ENCODE measurements at places on chromosomes 7 and 10.

DNA sequence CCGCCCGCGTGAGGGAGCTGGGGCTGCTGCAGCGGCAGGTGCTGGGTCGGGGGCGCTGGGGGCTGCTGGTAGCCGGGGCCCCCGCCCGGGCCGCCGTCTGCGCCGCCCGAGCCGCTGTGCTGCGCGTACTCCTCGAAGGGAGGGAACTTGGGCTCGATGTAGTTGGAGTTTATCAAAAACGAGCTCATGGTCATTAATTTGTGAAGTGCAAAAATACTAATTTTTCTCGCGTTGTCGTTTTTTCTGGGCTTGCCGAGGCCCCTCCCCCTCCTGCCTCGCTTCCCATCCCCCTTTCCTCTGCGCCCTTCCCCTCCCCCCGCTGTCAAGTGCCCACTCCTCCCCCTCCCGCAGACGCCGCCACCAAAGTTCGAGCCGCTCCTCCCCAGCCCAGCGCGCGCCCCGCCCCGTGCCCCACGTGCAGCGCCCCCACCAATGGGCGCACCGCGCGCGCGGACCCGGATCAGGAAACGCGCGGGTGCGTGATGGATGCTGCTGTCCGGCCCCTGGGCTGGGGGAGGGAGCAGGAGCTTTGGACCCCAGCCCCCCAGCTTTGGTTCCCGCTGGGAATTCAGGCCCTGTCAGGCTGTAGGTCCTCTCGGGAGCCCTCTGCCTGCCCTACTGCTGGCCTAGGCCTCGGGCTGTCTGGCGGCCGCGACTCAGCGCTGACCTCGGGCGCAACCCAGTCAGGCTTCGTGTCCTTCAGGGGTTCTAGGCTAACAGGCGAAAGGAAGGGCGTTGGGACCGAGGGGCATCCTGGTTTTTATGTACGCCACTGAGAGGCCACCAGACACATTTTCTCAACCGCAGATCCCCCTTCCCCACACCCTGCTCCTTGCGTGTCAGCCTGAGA lies at the start of gene HOXA4:
HOXA4 (minus strand) TSS at position 218 of the 850 bp plus-strand sequence; CDS start at position 194, 24 bp downstream.
- H3K36me3 ChIP-seq, result no peaks in the 10 kb centered on the region
- H3K4me1 ChIP-seq, result peaks cover 34% of the 10 kb centered on the region
- DNase-seq, result no peak
- H3K27me3 ChIP-seq, result no peaks in the 10 kb centered on the region
- H3K27ac ChIP-seq, result no peak within 1 kb of the TSS
- H3K4me3 ChIP-seq, result no peak within 1 kb of the TSS

DNA sequence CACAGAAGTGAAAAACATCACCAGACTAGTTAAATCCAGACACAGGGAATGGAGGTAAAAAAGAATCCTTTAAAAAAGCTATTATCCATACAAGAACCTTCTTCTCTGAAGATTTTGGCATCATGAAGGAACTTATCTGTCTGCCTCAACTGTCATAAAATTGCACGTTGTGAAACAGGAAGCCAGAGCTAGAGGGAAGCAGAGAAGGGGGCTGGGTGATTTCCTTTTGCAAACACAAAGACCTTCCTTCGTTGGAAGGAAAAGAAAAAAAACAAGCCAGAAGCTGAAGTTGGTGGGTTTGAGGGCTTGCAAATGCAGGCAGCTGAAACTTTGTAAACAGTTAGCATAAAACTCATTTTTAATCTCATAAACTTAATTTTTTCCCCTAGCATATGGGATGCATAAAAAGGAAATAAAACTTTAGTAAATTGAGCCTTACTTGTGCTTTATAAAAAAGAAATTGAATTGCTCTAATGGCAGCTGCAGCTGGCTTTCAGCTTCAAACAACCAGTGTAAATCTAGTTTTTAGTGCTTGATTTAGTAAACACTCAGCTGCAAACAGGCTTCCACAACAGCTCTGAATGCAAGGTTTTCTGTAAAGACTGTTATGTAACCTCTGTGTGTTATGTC lies 101.6 kb downstream of the OTUD1 start:
- no peaks in the 10 kb centered on the region for H3K36me3 ChIP-seq
- no peak for DNase-seq
- no peak overlapping the region for H3K27ac ChIP-seq
- no peaks in the 10 kb centered on the region for H3K27me3 ChIP-seq

GRCh38 chr7:105365541-105366534 lies 22.9 kb downstream of the SRPK2 start:
- no peak overlapping the region for H3K4me3 ChIP-seq
- H3K27me3 ChIP-seq, result no peaks in the 10 kb centered on the region
- no peak overlapping the region for H3K27ac ChIP-seq
- H3K36me3 ChIP-seq, result no peaks in the 10 kb centered on the region
- H3K4me1 ChIP-seq, result no peaks in the 10 kb centered on the region

DNA sequence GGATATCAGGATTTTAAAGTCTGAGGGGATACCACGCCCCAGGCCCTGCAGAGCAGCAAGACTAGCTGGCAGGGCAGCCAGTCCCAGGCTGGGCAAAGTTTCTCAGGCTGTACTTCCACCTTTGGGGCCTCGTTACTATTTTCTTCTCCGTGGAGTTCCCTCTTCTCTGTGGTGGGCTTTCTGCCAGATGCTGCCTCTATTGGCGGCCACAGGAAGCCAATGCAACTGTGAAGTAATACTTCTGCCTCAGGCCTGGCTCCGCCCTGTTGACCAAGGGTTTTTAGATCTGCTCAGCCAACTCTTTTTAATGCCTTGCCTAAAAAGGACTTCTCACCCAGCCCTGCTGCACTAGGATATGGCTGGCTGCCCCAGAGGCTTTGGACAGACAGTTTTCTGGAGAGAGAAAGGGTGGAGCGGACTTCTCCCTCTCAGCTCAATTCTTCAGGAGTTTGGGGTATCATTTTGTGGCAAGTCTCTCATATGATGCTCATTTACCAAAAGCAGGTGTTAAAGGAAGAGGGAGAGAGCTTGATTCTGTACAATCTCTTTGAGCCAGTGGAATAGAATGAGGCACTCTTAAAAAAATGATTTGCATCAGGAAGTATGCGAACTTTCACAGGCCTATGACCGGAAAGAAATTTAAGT lies 67.4 kb downstream of the HHEX start:
- H3K4me1 ChIP-seq, result peaks cover 11% of the 10 kb centered on the region
- no peak overlapping the region for H3K27ac ChIP-seq
- H3K27me3 ChIP-seq, result no peaks in the 10 kb centered on the region
- peak; percentile 40 for DNase-seq

DNA sequence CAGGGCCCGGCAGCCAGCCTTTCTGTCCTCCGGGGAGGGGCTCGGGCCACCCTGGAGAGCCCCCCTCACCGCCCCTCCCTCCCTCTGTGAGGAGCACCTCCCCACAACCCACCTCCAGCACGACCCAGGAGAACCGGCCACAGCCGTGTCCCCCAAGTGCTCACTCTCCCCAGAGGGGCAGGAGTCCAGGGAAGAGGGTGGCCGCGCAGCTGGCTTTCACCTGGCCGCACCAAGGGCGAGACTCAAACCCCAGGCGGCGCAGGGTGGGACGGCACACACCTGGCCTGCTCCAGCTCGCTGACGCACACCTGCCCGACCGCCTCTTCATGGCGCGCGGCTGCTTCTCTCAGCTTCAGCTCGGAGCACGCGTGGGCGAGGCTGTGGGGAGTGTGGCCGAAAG lies 73.4 kb downstream of the CFAP46 start:
- H3K4me1 ChIP-seq, result no peaks in the 10 kb centered on the region
- H3K27ac ChIP-seq, result no peak overlapping the region
- H3K36me3 ChIP-seq, result no peaks in the 10 kb centered on the region
- no peak overlapping the region for H3K4me3 ChIP-seq

DNA sequence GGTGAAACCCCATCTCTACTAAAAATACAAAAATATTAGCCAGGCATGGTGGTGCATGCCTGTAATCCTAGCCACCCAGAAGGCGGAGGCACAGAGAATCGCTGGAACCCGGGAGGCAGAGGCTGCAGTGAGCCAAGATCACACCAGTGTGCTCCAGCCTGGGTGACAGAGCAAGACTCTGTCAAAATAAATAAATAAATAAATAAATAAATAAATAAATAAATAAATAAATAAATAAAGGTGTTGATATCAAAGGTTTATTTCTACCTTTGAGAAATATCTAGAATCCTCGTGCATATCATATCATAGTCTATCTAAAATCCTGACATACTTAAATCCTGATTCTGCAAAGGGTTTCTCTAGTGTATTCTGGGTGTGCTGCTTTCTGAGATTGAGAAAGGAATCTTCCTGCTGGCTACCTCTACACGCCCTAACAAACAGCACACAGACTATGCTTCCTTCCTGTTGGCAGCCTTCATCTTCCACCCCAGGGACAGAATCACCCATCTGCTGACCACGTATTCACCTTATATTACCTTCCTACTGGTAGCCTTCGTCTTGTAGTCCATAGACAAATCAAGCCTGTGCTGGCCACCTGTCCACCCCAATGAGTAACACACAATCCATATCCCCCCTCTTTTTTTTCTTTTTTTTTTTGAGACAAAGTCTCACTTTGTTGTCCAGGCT lies 8.7 kb downstream of the ABLIM1 start:
- no peak for DNase-seq
- H3K27me3 ChIP-seq, result no peaks in the 10 kb centered on the region
- H3K4me3 ChIP-seq, result no peak overlapping the region

GRCh38 chr7:134613623-134614347 lies 32.9 kb upstream of the BPGM start:
- no peaks in the 10 kb centered on the region for H3K27me3 ChIP-seq
- peak; percentile 61 for DNase-seq
- H3K4me1 ChIP-seq, result peaks cover 28% of the 10 kb centered on the region
- no peak overlapping the region for H3K4me3 ChIP-seq
- no peaks in the 10 kb centered on the region for H3K36me3 ChIP-seq

- no peak overlapping the region for H3K4me3 ChIP-seq
- H3K27me3 ChIP-seq, result no peaks in the 10 kb centered on the region
- H3K36me3 ChIP-seq, result 0 out of 2 replicates have a peak, but pooled peaks cover 5% of the 10 kb centered on the region
- no peaks in the 10 kb centered on the region for H3K4me1 ChIP-seq
- peak; percentile 56 for DNase-seq
Measured at GRCh38 chr7:29921404-29922010, 68.1 kb downstream of the SCRN1 start.

- no peaks in the 10 kb centered on the region for H3K36me3 ChIP-seq
- H3K27me3 ChIP-seq, result no peaks in the 10 kb centered on the region
- peak within 1 kb of the TSS; percentile 58 for H3K4me3 ChIP-seq
- peaks cover 49% of the 10 kb centered on the region for H3K4me1 ChIP-seq
Measured at GRCh38 chr10:133276435-133277201, at the start of gene ADAM8. Gene ADAM8 (minus strand): TSS chr10:133276868. CDS start chr10:133276817, 51 bp downstream.

GRCh38 chr10:77512219-77512578 lies 125.4 kb downstream of the KCNMA1 start:
- no peak overlapping the region for H3K4me3 ChIP-seq
- H3K4me1 ChIP-seq, result peaks cover 53% of the 10 kb centered on the region
- DNase-seq, result no peak

GRCh38 chr10:77164616-77165311 lies 472.8 kb downstream of the KCNMA1 start:
- H3K36me3 ChIP-seq, result no peaks in the 10 kb centered on the region
- H3K27ac ChIP-seq, result peak overlapping the region; percentile 50
- H3K27me3 ChIP-seq, result no peaks in the 10 kb centered on the region
- H3K4me3 ChIP-seq, result no peak overlapping the region
- H3K4me1 ChIP-seq, result peaks cover 68% of the 10 kb centered on the region

GRCh38 chr7:99033765-99034164 lies 110.1 kb downstream of the SMURF1 start:
- H3K27ac ChIP-seq, result no peak overlapping the region
- DNase-seq, result no peak
- H3K4me1 ChIP-seq, result no peaks in the 10 kb centered on the region
- H3K27me3 ChIP-seq, result no peaks in the 10 kb centered on the region

DNA sequence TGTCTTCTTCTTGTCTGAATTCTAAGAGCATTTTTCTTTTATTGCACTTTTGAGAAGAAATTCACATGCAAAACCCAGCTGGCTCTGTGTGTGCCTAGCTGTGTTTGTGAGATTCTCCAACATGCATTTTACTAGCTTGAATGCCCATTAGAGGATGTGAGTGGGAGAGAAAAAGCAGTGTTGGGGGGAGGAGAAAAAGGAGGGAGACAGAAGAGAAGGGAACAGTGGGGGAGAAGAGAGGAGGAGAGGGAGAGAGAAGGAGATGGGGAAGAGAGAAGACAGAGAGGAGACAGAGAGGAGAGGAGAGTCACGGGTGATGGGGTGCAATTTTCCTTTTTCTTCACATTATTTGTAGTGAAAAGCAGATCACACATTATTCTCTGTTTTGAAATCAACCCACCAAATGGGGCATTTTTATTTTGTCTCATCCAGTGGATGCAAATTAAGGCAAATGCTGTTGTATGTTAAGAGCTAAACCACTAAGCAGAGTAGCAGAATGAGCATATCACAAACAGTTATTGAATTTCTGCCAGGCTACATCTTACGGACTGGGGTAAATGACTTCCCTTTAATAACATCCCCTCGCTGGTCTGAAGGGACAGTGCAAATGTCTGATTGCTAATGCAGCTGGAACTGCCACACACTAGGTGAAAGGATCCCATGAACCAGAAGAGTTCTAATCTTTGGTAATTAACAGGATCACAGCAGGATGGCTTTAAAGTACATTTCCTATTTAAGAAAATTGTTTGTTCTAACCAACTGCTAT lies 849 bp downstream of the LRRN3 start:
- no peak for DNase-seq
